HepG2 (cell line): ENCODE measurements at places on chromosomes 5 and 9.

GRCh38 chr9:82535432-82535998, 527.4 kb downstream of the RASEF start:
- DNase-seq = no peak

DNA sequence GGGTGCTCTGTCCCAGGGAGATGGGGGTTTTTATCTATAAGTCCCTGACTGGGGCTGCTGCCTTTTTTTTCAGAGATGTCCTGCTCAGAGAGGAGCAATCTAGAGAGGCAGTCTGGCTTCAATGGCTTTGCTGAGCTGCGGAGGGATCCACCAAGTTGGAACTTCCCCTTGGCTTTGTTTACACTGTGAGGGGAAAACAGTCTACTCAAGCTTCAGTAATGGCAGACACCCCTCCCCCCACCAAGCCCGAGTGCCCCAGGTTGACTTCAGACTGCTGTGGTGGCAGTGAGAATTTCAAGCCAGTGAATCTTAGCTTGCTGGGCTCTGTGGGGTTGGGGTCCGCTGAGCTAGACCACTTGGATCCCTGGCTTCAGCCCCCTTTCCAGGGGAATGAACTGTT, 375.8 kb downstream of the RAB3C start:
- no peak for DNase-seq

GRCh38 chr9:14670718-14671117, 22.5 kb downstream of the ZDHHC21 start:
- no peak for DNase-seq

- DNase-seq = no peak
These were observed 501.6 kb downstream of the CAAP1 start for GRCh38 chr9:26391036-26391435.

GRCh38 chr5:132237670-132238069, 10.0 kb upstream of the P4HA2 start:
- DNase-seq = no peak

DNA sequence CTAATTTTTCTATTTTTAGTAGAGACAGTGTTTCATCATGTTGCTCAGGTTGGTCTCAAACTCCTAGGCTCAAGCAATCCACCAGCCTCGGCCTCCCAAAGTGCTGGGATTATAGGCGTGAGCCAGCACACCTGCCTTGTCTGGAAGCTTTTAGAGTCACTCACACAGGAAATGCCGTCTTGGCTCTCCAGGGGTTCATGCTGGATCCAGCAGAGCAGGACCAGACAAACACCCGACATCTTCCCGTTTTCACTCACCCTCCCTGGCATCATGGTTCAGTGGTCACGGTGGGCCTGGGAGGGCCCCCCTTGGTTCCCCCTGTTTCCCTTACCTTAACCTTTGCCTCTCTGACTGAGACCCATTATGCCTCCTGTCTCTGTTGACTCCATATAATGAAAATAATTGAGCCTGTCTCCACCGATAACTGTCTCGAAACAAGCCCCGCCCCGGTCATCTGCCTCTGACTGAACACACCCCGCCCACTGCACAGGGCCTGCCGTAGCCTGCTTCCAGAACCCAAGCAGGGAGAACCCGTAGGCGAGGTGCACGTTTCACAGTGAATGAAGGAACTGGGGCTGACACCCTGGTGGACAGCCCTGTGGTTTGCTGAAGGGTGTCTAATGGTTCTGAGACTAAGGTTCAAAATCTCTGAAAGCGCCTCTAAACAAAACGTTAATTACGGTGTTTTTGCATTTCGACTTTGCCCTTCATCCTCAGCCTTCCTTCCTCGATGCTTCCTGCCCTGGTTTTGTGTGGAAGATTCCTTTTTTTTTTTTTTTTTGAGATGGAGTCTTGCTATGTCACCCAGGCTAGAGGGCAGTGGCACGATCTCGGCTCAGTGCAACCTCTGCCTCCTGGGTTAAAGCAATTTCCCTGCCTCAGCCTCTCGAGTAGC, 39.7 kb upstream of the SPRY4 start:
- no peak for DNase-seq

DNA sequence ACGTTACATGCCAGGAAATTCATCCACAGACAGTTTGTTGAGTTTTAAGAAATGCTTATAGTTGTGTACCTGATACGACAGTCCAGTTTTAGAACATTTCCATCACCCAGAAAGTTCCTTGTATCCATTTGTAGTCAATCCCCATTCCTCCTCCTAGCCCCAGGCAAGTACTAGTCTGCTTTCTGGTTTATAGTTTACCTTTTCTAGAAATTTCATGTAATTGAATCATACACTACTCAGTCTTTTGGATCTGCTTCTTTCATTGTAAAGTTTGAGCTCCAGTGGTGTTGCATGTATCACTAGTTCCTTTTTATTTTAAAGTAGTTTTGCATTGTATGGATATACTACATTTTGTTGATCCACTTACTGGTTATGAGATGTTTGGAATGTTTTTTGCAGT, 291.2 kb downstream of the AOPEP start:
- no peak for DNase-seq
